Brain (organoid and tissue), 16 donors: ENCODE measurements at places on chromosomes 2 and 18. TPM values are rescaled to one million over a fixed set of nuclear protein-coding genes. Genes with fewer than 3 reads are reported as not detected.

LYG2 gene
- polyA plus RNA-seq = not detected

UGT1A4 gene
- polyA plus RNA-seq = not detected

VIL1 gene
- not detected for polyA plus RNA-seq

NT5DC4 gene
- polyA plus RNA-seq = not detected

PKDCC gene
- 4.1 TPM for polyA plus RNA-seq

DNER gene
- polyA plus RNA-seq = 392 TPM

CACNB4 gene
- 1.1 TPM for polyA plus RNA-seq

CRIM1 gene
- polyA plus RNA-seq = 6.9 TPM

CAB39 gene
- 22.9 TPM for polyA plus RNA-seq

DUSP19 gene
- 0.95 TPM for polyA plus RNA-seq

RGPD3 gene
- not detected for polyA plus RNA-seq

ANO7 gene
- 1.3 TPM for polyA plus RNA-seq

ABCB11 gene
- polyA plus RNA-seq = not detected

MAL gene
- 206 TPM for polyA plus RNA-seq

FAM210A gene
- 3.3 TPM for polyA plus RNA-seq

RBKS gene
- 2.1 TPM for polyA plus RNA-seq

ACKR3 gene
- polyA plus RNA-seq = 7.3 TPM

FSIP2 gene
- not detected for polyA plus RNA-seq

GBX2 gene
- not detected for polyA plus RNA-seq

YIPF4 gene
- polyA plus RNA-seq = 15.4 TPM

LHCGR gene
- polyA plus RNA-seq = not detected

FHL2 gene
- 6.5 TPM for polyA plus RNA-seq

SLC4A5 gene
- polyA plus RNA-seq = 0.37 TPM

SERPINB13 gene
- not detected for polyA plus RNA-seq

MAP3K19 gene
- not detected for polyA plus RNA-seq

UPP2 gene
- 0.24 TPM for polyA plus RNA-seq

FSHR gene
- polyA plus RNA-seq = not detected

TLK1 gene
- 7.4 TPM for polyA plus RNA-seq

DYNAP gene
- not detected for polyA plus RNA-seq

BCL2 gene
- 8.0 TPM for polyA plus RNA-seq

KCNG2 gene
- 0.20 TPM for polyA plus RNA-seq

CENPA gene
- polyA plus RNA-seq = 15.8 TPM

RFTN2 gene
- polyA plus RNA-seq = 5.2 TPM

ABCG8 gene
- not detected for polyA plus RNA-seq

LRP1B gene
- polyA plus RNA-seq = 0.98 TPM

NEU4 gene
- polyA plus RNA-seq = 4.4 TPM

CDH20 gene
- 10.3 TPM for polyA plus RNA-seq

IGFBP5 gene
- 769 TPM for polyA plus RNA-seq

IKZF2 gene
- 1.3 TPM for polyA plus RNA-seq

IL1RL1 gene
- polyA plus RNA-seq = 1.7 TPM

ZNF513 gene
- polyA plus RNA-seq = 15.3 TPM

ZNF385B gene
- polyA plus RNA-seq = 2.4 TPM

ELP2 gene
- 49.6 TPM for polyA plus RNA-seq

FBXO41 gene
- polyA plus RNA-seq = 19.7 TPM

TLX2 gene
- polyA plus RNA-seq = 0.20 TPM

SH3RF3 gene
- polyA plus RNA-seq = 2.3 TPM

ENOSF1 gene
- polyA plus RNA-seq = 5.2 TPM

DNAJC5G gene
- polyA plus RNA-seq = not detected

RAX gene
- 0.24 TPM for polyA plus RNA-seq

PXDN gene
- 6.9 TPM for polyA plus RNA-seq

NYAP2 gene
- 0.20 TPM for polyA plus RNA-seq

SH3BP4 gene
- polyA plus RNA-seq = 78.4 TPM

GALR1 gene
- polyA plus RNA-seq = 0.10 TPM

FOXI3 gene
- 0.29 TPM for polyA plus RNA-seq
